ENCODE measurements at places on chromosomes 5 and 9.

- no peak for DNase-seq
These were observed 107.4 kb downstream of the SVEP1 start for GRCh38 chr9:110472111-110472510.

DNA sequence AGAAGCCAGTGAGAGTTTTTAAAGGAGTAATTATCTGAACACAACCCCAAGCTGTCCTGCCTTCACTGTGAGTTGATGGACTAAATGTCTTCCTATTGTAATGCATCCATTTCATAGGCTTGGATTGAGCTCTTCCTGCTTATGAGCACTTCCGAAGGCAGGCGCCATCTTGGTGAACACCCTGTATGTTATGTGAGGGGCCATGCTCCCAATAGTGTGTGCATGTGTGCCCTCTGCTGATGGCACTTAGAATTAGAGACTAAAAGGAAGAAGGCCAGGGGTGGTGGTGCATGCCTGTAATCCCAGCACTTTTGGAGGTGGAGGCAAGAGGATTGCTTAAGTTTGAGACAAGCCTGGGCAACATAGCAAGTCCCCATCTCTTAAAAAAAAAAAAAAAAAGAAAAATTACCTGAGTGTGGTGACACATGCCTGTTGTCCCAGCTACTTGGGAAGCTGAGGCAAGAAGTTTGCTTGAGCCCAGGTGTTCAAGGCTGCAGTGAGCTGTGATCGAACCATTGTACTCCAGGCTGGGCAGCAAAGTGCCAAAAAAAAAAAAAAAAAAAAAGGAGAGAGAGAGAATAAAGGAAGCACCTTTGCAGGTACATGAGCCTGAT is 65.0 kb downstream of the C9orf152 start:
- peak; percentile 8 for DNase-seq

- DNase-seq = no peak
These were observed 1304.4 kb downstream of the MAT2B start for GRCh38 chr5:164809821-164810220.

DNA sequence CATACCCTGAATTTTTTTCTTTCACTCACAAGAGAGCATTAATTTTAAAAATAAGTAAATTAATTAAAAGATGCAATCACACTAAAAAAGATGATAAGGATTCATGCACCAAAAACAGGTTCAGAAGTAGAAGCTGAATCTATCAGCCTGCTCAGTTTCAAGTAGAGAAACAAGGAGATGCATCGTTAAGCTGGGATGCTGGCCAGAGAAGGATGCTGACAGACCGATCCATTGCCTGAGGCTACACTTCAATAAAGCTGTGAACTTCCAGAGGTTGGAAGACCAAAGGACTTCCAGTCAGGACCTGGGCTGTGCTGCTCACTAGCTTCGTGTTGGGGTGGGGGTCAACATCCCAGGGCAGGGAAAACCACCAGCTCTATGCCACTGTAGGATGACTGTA is 457.7 kb downstream of the EFNA5 start:
- DNase-seq = no peak

GRCh38 chr5:137304226-137304874 is 194.8 kb downstream of the SPOCK1 start:
- no peak for DNase-seq
